Kasumi-1 (cell line): ENCODE measurements at places on chromosomes 4 and X.

- no peak for DNase-seq
Measured at GRCh38 chr4:176896211-176896610, 103.5 kb upstream of the VEGFC start.

- DNase-seq = no peak
Measured at GRCh38 chr4:80237992-80238391, 28.5 kb upstream of the FGF5 start.

- DNase-seq = no peak
Measured at GRCh38 chr4:119317990-119318389, 3.9 kb downstream of the FABP2 start.

GRCh38 chrX:136825771-136826170 is 45.0 kb upstream of the ARHGEF6 start:
- no peak for DNase-seq

- DNase-seq = no peak
Measured at GRCh38 chrX:70494441-70494840, 49.8 kb downstream of the DLG3 start.

GRCh38 chr4:37837446-37837845 is 11.0 kb downstream of the PGM2 start:
- peak; percentile 81 for DNase-seq

GRCh38 chr4:3250956-3251690 is 2.2 kb downstream of the MSANTD1 start:
- no peak for DNase-seq

GRCh38 chrX:150361070-150361776 is 1.9 kb upstream of the MAMLD1 start:
- no peak for DNase-seq

DNA sequence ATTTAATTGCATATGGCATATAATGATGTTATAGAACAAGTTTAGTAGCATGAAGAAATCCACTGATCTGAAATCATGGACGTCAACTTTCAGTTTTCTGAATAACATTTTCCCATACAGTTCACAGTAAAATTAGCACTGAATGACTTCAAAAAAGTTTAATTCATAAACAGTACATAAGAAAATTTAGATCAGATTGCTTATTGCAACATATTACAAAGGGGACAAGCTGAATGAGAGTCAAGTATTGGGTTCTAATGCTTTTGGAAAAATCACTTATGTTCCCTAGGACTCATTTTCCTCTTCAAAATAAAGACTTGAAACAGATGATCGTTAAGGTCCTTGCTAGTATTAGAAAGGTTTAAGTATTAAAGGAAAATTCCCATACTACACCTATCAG is 898.3 kb upstream of the INTU start:
- DNase-seq = no peak

- no peak for DNase-seq
Measured at GRCh38 chrX:8126648-8127047, 44.4 kb downstream of the VCX2 start.

DNA sequence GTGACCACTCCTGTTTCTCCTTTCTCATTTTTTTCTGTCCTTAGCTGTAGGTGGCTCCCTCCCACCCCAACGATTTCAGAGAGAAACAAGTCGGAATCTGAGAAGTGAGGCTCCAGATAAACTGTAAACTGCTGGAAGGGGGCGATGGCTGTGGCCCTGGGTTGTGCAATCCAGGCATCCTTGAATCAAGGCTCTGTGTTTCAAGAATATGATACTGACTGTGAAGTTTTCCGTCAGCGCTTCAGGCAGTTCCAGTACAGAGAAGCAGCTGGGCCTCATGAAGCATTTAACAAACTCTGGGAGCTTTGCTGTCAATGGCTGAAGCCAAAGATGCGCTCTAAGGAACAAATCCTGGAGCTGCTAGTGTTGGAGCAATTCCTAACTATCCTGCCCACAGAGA is 37.7 kb downstream of the ETDC start:
- DNase-seq = no peak

GRCh38 chr4:38581426-38582106 is 82.4 kb upstream of the KLF3 start:
- peak; percentile 5 for DNase-seq

- no peak for DNase-seq
Measured at GRCh38 chrX:71930298-71930697, 19.7 kb downstream of the NHSL2 start.

DNA sequence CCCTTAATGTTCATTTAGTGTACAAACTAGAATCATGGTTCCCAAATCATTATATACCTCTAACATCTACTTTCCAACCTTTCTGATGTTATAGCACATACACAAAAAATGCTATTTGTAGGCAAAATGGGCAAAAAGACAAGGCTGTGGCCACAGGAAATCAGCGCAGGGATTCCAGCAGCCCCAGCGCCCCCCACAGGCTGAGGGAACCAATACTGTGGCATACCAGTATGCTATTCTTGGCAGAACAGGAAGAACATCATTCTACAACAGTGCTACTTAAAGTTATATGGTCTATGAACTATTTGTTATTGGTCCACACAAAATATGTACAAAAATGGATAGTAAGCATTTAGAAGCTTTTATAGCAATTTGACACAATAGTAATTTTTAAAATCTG is 25.3 kb downstream of the STEEP1 start:
- DNase-seq = no peak

GRCh38 chrX:38661561-38661960 is 100.2 kb downstream of the TSPAN7 start:
- no peak for DNase-seq

GRCh38 chr4:86586626-86587380 is 7.3 kb upstream of the PTPN13 start:
- peak; percentile 16 for DNase-seq

DNA sequence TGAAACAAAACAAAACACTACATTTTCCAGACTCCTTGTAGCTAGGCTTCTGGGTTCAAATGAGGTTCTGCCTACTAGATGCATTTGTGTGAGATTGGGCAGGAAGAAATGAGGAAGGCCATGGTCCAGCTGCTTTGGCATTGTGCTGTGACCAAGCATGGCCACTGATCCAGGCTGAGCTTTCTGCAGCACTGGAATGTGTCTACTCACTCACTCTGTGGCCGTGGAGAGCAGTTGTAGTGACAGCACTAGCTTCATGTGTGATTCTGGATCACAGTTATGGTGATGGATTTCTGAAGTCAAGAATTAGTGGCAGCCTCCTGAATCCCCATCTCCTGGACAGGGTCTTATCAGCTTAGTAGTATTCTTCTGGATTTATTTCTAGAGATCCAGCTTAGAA is 358.9 kb downstream of the GPAT3 start:
- DNase-seq = no peak

DNA sequence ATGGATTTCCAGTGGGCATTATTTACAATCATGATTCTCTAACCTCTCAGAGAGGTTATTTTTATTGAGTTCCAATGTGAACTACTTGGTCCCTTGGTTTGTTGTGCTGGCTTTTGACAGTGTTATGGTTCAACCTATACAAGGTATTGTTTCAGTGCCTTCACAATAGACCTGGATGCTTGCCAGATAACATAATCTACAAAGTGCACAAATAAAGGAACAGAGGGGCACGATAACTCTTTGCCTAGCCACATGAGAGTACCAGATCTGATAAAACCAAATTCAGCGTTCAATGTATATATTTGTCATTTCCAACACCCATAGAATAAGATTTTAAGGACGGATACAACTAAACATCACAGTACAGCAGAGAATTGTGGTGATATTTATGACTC is 120.8 kb downstream of the RASL11B start:
- DNase-seq = no peak

DNA sequence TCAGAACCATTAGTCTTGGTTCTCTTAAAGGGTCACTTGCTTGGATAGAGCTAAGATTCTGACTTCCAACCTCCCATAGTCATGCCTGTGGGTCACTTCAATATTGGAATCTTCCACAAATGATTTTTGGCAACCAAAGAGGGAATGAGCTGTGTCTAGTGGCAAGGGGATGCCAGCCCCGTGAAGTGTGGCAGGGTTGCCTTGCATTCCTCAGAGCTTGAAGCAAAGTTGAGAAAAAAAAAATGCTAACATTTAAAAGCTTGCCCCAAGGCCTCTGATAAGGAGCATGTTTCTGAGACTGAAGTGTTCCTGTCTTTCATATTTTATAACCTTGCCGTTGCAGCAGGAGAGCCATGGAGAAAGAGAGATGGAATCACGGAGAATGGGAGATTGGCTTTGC is 120.2 kb downstream of the PAPSS1 start:
- no peak for DNase-seq

GRCh38 chrX:99172958-99173357 is 1237.1 kb downstream of the PCDH19 start:
- DNase-seq = no peak

DNA sequence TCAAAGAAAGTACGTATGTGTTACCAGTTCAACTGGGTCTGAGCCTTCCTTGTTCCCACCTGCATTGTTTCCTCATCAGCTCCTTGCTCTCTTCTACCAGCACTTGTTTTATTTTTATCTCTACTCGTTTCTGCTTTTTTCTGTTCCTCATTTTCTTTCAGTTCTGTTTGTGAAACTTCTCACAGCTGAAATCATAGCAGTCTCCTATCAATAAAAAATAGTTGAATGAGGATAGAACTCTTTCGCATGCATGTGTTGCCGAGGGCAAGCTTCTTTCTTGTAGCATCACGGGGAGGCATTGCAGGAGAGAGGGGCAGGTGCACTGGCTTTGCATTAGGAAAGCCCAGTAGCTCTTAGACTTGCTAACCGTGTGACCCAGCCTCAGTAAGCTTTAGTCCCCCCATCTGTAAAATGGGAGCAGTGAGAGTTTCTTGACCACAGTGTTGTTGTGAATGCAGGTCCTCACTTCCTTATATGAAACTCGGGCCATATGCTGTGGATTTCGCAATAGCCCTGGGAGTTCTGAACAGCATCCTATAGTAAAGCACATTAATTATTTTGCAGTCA is 24.7 kb downstream of the OFD1 start:
- peak; percentile 2 for DNase-seq

- DNase-seq = peak; percentile 72
Measured at GRCh38 chr4:44760142-44760898, 34.0 kb upstream of the GNPDA2 start.

- no peak for DNase-seq
Measured at GRCh38 chrX:137032841-137033773, 688 bp downstream of the GPR101 start.

DNA sequence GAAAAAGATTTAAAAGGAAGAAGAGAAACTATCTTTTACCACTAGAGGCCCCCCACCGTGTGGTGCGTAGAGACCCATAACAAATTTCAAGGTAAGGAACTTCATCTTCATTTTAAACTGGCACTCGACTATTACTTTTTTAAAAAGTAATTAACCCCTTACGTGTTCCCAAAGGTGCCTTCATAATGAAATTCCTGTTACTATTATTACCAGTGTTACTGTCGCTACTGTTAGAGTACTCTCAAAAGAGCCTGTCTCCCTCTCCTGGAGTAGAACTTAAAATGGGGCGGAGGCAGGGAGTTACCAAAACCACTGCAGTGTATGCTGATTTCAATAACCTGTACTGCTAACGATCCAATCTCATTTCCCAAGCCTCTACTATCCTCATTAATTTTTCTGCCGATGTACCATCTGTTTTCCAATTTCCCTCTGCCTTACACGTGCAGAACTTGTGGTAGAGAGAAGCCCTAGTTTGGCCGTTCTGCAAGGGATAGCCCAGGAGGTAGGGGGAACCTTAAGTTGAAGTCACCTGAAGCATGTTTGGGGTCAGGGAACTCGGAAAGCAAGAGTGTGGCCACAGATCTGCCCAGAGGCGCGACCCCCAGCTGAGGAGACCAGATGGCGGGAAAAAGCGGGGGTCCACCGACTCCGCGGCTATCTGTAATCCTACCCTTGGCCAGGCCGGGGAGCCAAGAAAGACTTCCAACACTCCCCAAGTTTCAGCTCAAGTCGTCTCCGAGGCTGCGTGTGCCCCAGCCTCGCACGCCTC is 720 bp upstream of the STK26 start:
- DNase-seq = peak; percentile 71

GRCh38 chrX:153361781-153362397 is 27.9 kb downstream of the ZNF275 start:
- no peak for DNase-seq
